Thoracic aorta endothelial cell (primary cell): ENCODE measurements at places on chromosomes 11 and 22. TPM values are rescaled to one million over a fixed set of nuclear protein-coding genes. Genes with fewer than 3 reads are reported as not detected.

PRR33 gene
- total RNA-seq, result not detected in 2 replicates

RAB36 gene
- total RNA-seq, result 1.5 and 3.3 TPM in 2 replicates

LARGE2 gene
- not detected in 2 replicates for total RNA-seq

B3GAT3 gene
- total RNA-seq, result 11.8 and 12.3 TPM in 2 replicates

TOP3B gene
- total RNA-seq, result 40.0 and 42.6 TPM in 2 replicates

RTL10 gene
- total RNA-seq, result 21.8 and 31.1 TPM in 2 replicates

MS4A2 gene
- total RNA-seq, result not detected in 2 replicates

FOSL1 gene
- total RNA-seq, result 41.6 and 48.9 TPM in 2 replicates

CDON gene
- total RNA-seq, result 3.6 TPM in 2 replicates

NUMA1 gene
- total RNA-seq, result 149 and 164 TPM in 2 replicates

SLC15A3 gene
- total RNA-seq, result 2.1 and 2.7 TPM in 2 replicates

SLC22A6 gene
- total RNA-seq, result not detected in 2 replicates

GVQW3 gene
- total RNA-seq, result 2.2 and 2.8 TPM in 2 replicates

PKNOX2 gene
- 0.07 and 0.13 TPM in 2 replicates for total RNA-seq

MPZL3 gene
- 11.8 and 14.1 TPM in 2 replicates for total RNA-seq

MB gene
- total RNA-seq, result not detected in 2 replicates

LINC01488 gene
- total RNA-seq, result not detected in 2 replicates

EIF3M gene
- 729 and 853 TPM in 2 replicates for total RNA-seq

CHRM1 gene
- total RNA-seq, result not detected in 2 replicates

SEPTIN3 gene
- total RNA-seq, result 0.07 and 0.13 TPM in 2 replicates

PNPLA5 gene
- not detected in 2 replicates for total RNA-seq

PIH1D2 gene
- total RNA-seq, result 1.6 and 1.9 TPM in 2 replicates

VSIG10L2 gene
- total RNA-seq, result not detected in 2 replicates

HTR3A gene
- not detected in 2 replicates for total RNA-seq

C11orf16 gene
- not detected in 2 replicates for total RNA-seq

MISFA gene
- 0.13 and 0.65 TPM in 2 replicates for total RNA-seq

MMP11 gene
- 4.8 and 5.3 TPM in 2 replicates for total RNA-seq

TBX1 gene
- total RNA-seq, result 1.9 and 17.7 TPM in 2 replicates

SPDYC gene
- not detected in 2 replicates for total RNA-seq

OR10A6 gene
- total RNA-seq, result not detected in 2 replicates

GGT1 gene
- total RNA-seq, result 0.53 and 0.57 TPM in 2 replicates

TMEM9B gene
- total RNA-seq, result 36.1 and 39.4 TPM in 2 replicates

PVALB gene
- total RNA-seq, result not detected in 2 replicates

OR51B4 gene
- total RNA-seq, result not detected in 2 replicates

PDE2A gene
- total RNA-seq, result 5.1 and 12.1 TPM in 2 replicates

SGSM1 gene
- 0.27 and 0.50 TPM in 2 replicates for total RNA-seq

UBQLNL gene
- total RNA-seq, result 0.07 TPM in 1 of 2 replicates, not detected in the other

TCN2 gene
- 33.7 and 52.9 TPM in 2 replicates for total RNA-seq
